Stimulated activated naive CD4-positive, alpha-beta T cell (primary cell): ENCODE measurements at places on chromosomes 1 and 21.
A peak's percentile ranks its signal among the peaks of the same experiment; 100 is the strongest.

DNA sequence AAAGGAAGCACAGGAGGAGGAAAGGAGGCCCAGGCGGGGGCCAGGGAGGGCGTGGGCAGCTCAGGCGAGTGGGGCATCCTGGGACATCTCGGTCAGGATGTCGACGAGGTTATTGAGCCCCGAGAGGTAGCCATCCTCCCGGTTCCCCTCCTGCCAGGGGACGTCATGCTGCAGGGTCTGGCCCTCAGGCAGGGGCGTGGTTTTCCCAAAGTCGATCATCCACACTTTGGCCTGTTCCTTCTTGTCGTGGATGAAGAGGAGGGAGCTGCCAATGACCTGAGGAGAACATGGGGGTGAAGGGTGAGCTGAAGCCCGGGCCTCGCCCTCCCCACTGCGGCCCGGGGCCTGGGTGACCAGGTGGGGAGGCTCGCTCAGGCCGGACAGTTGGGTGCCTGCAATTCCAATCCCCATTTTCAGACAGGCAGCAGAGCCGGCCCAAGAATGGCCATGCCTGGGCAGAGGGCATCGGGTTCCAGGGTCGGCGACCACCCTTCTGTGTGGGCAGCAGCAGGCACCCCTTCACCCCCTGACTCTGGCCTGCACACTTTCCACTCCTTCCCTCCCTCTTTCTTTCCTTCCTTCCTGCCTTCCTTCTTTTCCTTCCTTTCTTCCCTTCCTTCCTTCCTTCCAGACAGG is 86.2 kb downstream of the STUM start:
- no peak for DNase-seq

DNA sequence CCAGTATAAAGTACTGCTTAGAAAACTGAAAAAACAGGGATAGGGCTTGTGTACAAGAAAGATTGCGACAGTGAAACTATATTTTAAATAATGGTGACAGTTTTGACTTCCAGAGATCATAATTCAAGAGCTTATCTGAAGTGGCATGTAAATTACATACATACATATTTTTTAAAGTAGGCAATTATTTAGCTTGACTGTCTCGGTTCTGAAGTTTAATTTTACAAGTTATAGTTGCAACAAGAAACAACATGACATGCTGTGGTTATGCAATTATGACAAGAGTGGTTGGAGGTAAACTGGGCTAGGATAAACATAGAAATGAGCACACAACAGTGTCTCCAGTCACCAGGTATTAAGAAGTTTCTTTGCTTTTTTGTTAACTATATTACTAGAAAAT is 4.1 kb downstream of the C1orf21 start:
- no peak for DNase-seq

- DNase-seq: no peak
Measured at GRCh38 chr21:22536509-22536908, 1538.3 kb downstream of the NCAM2 start.

DNA sequence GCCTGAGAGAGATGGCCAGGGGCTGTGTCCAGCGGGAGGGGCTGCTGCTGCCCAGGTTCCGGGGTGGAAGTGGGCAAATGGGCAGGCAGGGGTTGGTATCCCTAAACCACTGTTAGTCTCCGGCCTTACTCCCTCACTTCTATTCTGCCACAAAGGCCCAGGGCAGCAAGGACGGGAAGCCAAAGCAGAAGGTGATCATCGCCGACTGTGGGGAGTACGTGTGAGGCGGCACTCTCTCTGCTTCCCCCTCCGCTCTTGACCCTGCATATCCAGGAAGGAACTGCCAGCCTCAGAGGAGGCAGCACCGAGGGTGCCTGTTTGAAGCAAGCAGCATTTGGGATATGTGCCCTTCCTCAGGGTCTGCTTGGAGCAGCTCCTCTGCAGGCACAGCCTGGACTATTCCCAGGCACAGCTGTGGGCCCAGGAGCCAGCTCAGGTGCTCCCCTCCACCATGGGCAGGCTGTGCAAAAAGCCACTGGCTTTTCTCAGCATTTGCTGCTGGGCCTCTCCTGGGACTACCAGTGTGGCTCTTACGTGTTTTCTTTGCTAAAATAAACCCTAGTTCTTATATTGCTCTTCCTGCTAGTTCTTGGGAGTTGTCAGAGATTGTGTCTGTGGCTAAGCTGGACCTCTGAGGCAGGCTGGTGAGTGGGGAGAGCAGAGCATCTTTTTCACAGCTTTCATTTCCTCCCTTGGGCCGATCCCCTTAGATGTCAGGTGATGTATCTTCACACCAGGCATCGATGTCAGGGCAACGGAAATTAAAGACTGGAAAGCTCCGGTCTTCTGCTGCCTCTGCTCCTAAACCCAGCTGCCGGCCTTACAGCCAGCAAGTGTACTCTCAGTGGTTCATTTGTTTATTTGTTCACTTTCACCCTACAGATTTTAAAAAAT is 14.7 kb downstream of the PPIE start:
- no peak for DNase-seq

DNA sequence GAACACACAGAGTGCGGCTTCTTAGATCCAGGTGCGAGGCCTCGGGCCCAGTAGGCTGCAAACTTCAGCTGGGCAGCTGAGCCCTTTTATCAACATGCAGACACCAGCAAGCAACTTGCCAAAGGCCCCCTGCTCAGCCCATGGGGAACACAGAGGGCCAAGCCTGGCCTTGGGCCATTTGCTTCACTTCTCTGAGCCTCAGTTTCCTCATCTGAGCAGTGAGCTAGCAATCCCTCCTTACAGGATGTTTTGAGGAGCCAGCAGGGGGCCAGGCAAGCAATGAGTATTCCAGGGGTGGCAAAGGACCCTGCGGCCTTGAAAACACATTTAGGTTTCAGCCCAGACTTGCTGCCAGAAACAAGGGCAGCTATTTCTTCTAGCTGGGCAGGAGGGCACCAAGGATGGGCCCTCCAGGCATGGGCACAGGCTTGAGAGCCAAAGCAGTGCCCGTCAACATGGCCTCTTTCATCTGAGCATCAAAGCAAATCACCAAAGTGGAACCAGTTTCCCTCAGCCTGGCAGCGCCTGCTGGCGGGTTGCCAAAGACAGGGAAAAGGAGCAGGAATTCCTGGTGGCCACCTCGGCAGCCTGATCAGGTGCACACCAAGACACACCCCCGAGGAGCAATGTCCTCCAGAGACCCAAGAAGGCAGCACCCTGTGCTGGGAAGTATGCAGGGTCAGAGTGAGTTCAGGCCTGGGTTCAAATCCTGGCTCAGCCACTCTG is 1.4 kb downstream of the MATN1 start:
- DNase-seq: no peak

DNA sequence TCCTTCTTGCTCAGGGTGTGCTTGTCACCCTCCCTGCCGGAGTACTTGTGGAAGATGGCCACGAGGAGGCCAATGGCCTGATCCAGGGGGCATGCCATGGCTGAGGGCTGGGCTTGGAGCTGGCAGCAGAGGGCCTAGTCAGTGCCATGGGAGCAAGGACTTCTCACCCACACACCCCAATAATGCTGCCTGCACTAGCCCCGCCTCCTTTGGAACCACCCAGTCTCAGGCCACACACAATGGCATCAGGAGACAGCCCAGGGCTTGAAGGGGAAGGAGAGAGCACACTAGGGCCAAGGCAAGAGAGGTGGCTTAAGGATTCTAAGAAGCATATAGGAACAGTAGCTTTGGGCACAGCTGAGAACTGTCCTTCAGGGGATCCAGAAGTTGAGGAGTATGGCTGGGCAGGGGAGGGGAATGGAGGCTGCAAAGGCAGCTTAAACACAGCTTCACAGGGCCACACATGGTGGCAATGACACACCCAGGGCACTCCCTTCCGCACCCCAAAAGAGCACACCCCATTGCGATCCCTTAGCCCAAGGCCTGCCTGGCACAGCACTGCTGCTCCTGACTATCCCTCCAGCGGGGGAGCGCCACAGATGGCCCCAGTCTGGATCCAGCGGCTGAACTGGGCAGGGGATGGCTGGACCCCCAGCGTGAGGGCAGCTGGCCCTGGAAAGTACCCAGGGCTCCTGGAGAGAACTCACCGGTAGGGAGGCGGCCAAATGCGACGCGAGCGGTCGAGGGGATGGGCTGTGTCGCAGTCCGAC is at the start of gene S100A6:
Gene S100A6, minus strand, starts transcription at position 750 of the 770 bp plus-strand sequence. Its CDS starts 652 bp downstream, at position 98.
- DNase-seq: peak; percentile 40

DNA sequence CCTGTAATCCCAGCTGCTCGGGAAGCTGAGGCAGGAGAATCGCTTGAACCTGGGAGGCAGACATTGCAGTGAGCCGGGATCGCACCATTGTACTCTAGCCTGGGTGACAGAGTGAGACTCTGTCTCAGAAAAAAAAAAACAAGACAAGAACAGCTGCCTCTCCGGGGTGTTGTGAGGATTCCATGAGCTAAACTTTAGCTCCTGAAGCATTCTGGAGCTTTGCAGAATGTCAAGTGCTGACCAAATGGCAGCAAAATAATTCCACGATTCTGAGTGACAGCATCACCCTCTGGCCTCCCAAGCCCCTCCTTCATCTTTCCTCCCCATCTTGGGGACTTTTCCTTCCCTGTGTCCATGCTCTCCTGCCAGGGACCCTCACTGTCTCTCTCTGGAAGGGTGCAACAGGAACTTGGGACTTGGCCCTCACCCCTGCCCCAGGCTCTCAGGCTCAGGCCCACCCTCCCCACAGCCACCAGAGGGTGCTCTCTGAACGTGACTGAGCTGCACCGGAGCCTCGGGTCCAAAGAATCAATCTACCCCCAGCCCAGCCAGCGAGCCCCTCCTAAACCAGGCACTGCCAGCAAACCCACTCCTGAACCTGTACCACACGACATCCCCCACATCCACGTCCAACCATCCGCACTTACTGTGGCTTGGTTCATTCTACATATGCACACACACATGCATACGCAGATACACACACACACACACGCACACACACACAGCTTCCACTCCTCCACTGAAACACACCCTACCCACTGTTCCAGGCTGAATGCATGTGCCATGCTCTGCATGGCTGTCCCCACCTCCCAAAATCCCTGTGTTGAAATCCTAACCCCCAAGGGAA is 45.7 kb downstream of the ACOT7 start:
- DNase-seq: peak; percentile 85

DNA sequence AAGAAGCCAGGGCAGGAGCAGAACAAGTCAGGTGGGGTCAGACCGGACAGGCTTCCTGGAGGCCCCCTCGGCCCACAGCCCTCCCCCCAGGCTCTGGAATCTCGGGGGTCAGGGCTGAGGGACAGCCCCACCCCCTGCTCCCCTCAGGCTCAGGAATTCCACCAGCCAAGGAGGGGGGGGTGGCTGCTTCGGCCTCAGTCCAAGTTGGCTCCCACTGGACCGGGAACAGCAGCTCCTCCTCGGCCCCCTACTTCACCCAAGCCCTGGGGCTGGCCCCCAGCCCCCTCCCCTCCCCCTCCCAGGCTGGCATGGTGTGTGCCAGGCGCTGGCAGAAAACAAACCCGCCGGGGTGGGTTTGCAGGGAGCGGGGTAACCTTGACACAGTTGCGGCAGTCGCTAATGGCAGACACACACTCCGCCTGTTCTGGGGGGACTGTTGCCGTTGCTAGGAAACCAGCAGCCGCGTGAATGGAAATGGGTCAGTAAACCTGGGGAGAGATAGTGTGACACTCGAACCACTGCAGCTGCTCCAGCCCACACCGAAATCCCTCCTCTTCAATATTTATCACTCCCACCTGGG is 32.4 kb downstream of the AHDC1 start:
- DNase-seq: no peak

GRCh38 chr1:206975306-206975705 is 5.0 kb upstream of the FCAMR start:
- DNase-seq: no peak

- no peak for DNase-seq
Measured at GRCh38 chr1:10681296-10682107, 114.9 kb downstream of the CASZ1 start.

GRCh38 chr1:19946331-19946751 is 22.9 kb upstream of the PLA2G2E start:
- DNase-seq: no peak

DNA sequence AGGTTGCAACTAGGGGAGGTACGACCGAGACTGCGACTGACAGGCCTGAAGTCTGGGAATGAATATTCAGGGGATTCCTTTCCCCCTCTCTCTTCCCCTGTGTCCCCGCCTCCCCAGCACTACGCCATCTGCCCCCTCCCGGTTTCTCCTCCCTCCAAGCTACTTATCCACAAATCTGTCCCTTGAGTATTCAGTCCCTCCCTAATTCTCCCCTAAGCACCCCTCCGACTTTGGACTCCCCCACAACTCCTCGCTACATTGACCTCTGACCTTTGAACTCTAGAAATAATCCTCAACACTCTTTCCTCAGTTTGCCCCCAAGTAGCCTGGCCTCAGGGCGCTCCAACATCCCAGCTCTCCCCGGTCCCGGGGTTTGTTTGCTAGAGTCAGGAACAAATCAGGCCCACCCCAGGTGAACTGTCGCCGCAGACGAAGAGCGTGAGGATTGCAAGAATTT is 393 bp downstream of the LYSMD1 start:
- DNase-seq: no peak

DNA sequence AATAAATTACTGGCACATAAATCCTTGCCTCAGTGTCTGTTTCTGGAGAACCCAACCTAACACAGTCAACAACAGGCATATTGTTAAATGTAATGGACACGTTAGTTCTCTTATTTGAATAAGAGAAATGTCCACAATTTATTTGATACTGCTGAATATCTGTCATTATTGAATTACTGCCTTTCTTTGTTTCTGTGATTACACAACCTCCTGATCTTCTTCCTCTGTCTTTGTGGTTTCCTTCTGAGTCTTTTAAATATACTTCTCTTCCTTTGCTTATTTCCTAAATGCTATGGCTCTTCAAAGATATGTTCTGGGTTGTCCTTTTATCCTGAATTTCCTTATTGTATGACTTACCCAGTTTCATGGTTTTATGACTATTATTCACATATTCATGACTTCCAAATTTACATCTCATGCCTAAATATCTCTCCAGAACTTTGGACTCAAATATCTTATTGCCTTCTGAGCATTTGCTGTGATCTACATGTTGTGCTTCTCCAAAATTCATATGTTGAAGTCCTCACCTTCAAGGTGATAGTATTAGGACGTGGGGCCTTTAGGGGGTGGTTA is 39.9 kb downstream of the MSH4 start:
- no peak for DNase-seq

DNA sequence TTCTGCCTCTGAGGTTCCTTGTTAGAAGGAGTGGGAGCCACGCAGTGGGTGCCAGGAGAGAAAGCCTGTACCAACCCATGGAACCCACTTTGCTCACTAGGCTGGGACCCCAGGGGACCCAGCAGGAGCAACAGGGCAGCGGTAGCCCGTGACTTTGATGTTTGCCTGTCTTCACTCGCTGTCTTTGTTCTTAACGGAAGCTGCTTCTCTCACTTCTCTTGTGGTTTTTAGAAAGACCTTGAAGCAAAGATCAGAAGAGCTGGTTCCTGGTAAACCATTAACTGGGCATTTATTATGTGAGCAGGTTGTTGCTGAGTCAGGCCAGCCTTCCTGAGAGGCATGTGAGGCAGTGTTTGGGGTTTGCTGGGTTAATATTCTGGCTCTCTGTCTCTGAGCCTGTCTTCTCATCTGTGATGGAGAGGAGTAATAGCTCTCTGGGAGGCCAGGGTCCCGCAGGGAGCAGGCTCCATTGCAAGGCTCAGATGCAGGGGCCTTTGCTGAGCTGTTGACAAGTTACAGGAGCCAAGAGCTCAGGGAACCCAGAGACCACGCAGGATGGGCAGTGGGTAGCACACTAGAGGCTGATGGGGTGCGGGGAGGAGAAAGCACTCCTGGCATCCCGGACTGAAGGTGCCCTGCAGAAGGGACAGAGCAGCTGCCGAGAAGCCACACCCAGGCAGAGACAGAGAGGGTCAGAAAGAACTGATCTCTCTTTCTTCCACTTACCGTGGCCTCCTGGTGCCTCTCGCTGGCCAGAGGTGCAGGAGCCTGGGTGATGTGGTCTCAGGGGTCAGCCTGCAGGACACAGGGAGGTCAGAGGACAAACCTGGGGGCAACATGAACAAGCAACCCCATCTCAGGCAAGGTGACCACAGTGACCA is 367.5 kb upstream of the C1orf174 start:
- no peak for DNase-seq
